ENCODE measurements at places on chromosomes 7 and 10.

DNA sequence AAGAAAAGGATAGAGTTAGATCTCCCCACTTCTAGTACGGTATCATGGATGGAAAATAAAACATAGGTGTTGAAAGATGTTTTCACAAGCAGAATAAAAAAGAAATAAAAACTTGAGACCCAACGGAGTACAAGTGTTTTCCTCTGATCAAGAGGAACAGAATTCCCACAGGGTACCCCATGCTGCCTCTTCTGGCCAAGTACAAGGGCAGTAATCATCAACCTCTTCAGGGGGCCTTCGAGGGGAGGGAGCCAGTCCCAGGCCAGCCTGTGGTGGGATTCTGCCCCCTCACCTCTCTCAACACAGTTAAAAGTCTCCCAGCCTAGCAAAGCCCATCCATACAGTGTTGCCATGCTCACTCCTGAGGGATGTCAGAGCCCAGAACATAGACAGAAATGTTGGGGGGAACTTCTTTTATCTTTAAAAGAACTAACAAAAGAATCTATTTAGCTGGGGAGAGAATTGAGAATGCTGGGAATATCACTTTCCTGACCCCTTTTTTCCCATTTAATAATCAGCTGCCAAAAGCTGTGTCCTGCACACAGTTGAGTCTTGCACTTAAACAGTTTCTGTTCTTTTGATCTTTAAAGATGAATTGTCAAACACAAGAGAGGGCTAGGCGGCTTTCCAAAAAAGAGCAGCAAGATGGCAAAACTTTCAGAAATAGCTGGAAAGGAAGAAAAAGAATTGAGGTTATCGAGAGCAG lies 101.7 kb downstream of the PTN start:
- no peak for DNase-seq

DNA sequence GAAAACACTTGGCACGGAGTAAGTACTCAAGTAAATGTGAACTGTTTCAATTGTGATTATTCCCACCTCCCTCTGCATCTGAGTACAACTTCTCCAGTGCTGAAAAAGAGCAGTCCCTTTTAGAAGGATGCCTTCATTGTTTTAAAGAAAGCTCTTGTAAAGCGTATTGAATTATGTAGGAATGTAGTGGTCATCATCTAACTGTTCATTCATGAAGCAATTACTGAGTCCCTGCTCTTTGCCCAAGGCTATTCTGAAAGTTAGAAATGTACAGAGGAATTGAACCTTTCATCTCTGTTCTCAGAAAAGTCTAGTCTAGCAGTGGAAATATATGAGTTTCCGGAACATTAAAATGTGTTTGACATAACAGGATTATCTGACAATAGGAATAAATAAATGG lies 127.8 kb downstream of the CACNB2 start:
- no peak for DNase-seq

DNA sequence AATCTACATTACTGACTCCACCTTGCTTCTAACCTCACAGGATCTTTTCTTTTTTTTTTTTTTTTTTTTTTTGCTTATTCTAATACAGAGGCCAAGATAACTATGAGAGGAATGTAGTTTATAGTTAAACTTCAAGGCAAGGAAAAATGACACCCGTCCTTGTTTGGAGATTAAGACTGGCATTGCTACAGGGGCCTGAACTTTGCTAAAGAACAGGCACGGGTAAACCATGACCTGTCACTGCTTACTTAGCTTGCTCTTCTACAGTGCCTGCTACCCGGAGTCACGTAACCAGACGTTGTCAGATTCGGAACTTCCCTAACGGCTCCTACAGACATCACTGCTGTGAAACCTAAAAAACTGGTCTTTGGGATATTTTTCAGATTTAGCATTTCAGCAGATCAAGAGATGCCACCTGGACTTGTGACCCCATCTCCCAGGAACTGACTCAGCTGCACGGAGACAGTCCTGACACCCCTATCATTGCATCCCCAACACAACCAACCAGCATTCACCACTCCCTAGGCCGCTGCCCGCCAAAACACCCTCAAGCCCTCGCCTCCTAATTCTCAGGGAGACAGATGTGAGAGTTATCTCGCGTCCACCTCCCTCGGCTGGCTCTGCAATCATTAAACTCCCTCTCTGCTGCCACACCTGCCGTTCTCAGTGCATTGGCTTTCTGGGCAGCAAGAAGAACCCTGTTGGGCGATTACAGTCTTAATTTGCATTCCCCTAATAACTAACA lies 27.5 kb downstream of the MAD1L1 start:
- DNase-seq, result no peak

- no peak for DNase-seq
Measured at GRCh38 chr7:157416011-157416410, 79.2 kb downstream of the DNAJB6 start.

DNA sequence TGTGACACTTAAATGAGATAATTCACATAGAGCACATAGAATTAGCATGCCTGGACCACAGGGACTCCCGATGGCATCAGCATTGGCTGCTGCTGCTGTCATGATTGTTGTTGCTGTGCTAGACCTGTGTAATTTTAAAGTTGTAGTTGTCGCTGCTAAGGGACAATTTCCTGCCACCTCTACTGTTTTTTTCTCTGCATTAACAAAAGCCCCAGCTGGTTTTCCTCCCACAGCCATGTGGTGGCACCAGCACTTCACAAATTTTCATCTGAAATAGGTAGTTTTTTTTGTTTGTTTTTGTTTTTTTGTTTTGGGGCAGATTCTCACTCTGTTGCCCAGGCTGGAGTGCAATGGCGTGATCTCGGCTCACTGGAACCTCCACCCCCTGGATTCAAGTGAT lies 25.4 kb upstream of the PRXL2A start:
- DNase-seq, result no peak

- no peak for DNase-seq
Measured at GRCh38 chr10:101561068-101561915, 26.8 kb downstream of the POLL start.

Measured in activated gamma-delta T cell (primary cell).